ENCODE measurements at places on chromosomes 7 and 10.

GRCh38 chr10:72058989-72059842 is 29.1 kb downstream of the SPOCK2 start:
- no peak for DNase-seq

GRCh38 chr10:3995302-3996210 is 210.5 kb upstream of the KLF6 start:
- no peak for DNase-seq

DNA sequence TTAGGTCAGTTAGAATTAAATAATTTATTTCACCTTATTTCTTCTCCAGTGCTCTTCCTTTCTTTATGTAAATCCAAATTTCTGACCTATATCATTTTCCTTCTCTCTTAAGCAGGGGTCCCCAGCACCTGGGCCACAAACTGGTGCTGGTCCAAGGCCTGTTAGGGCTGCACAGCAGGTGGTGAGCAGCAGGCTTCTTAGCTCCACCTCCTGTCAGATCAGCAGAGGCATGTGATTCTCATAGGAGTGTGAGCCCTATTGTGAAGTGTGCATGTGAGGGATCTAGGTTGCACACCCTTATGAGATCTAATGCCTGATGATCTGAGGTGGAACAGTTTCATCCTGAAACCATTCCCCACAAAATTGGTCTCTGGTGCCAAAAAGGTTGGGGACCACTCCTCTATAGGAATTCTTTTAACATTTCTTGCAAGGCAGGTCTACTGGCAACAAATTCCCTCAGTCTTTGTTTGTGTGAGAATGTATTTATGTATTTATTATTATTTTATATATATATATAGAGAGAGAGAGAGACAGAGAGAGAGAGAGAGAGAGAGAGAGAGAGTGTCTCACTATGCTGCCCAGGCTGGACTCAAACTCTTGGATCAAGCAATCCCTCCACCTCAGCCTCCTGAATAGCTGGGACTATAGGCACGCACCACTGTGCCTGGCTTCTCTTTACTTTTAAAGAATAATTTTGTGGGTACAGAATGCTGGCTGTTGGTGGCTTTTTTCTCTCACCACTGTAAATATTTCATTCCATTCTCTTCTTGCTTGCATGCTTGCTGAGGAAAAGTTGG is 4.3 kb upstream of the ABCC2 start:
- no peak for DNase-seq

GRCh38 chr7:3153118-3153517 is 109.5 kb upstream of the CARD11 start:
- no peak for DNase-seq

DNA sequence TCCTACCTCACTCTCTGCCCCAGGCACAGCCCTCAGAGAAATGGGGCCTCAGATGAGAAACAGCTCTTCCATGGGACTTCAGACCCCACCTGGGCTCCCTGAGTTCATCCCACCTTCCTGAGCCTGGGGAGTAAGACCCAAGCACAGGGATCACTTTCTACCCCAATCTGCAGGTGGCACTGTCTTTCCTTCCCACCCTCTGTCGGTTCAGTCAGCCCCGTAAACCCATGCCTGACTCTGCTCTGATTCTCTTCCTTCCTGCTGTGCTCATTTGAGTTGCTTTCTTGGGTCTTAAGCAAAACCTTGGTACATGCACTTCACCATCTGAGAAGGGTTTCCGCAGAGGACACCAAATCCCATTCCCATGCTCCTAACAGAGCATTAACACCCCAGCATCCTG is 306.4 kb upstream of the CDC14C start:
- no peak for DNase-seq

DNA sequence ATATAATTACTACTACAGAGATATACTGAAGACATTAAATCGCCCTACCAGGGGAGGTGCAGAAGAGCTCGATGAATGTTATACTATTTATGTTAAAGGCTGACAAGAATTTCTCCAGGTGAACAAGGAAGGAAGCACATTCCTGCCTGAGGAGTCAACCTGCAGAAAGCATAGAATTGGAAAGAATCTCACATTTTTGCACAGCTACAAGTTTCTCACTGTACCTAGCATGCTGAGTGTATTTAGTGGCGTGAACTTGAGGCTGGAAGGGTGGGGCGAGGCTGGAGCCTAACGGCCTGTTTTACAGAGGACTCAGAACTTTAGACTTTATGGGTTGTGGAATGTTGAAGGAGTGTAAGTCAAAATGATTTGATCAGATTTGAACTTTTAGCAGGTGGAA is 373.6 kb upstream of the LRGUK start:
- peak; percentile 37 for DNase-seq

GRCh38 chr7:112571852-112572607 is 91.2 kb downstream of the LSMEM1 start:
- no peak for DNase-seq

GRCh38 chr10:5563321-5563961 is 38.7 kb downstream of the CALML3 start:
- DNase-seq, result no peak

GRCh38 chr7:104895522-104896236 is 118.3 kb upstream of the KMT2E start:
- no peak for DNase-seq

GRCh38 chr10:117217196-117217761 is 20.0 kb downstream of the KCNK18 start:
- DNase-seq, result no peak

- DNase-seq, result no peak
Measured at GRCh38 chr7:74535951-74536356, 82.2 kb downstream of the GTF2IRD1 start.

DNA sequence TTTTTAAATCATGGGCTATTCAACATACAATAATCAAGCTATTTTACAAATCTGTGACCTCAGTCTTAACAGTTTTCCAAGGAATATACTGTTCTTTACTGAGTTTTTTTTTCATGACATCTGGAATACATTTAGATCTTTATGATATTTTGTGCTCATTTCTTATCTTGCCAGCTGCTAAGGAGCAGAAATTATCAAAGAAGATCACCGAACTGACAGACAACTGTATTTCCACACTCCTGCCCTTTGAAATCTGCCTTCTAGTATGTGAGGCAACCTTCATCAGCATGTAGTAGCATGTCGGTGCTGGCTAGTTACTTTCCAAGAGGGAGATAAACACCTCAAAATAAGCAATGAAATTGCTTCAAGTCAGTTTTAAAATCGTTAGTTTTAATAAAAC is 66.4 kb downstream of the NHLRC2 start:
- DNase-seq, result peak; percentile 41

GRCh38 chr10:103238506-103239252 is 7.0 kb upstream of the RPEL1 start:
- DNase-seq, result peak; percentile 51

- DNase-seq, result no peak
Measured at GRCh38 chr10:110967009-110967630, 47.7 kb downstream of the SHOC2 start.

Data from RWPE1 (cell line).